ENCODE measurements at places on chromosomes 7 and 10.

DNA sequence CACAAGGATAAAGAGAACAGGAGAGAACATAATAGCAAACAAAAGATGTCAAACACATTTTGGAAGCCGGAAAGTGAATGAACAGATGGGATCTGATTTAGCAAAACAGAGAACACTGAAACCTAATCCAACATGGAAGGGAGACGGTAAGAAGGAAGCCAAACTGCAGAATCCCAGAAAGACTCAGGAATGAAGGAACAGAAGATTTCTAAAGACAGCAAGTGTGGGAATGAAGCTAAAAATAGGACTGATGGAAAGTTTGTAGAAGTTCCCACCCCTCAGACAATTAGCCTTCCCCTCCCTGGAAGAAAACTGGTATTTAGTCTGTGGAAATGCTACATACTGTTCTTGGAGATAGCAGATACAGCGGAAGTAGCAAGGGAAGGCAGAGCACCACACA, 40.8 kb downstream of the SLC16A12 start:
- DNase-seq: no peak

GRCh38 chr10:1782841-1783240, 45.5 kb upstream of the ADARB2 start:
- DNase-seq: no peak

GRCh38 chr7:1646957-1647891, 22.9 kb upstream of the ELFN1 start:
- peak; percentile 37 for DNase-seq

DNA sequence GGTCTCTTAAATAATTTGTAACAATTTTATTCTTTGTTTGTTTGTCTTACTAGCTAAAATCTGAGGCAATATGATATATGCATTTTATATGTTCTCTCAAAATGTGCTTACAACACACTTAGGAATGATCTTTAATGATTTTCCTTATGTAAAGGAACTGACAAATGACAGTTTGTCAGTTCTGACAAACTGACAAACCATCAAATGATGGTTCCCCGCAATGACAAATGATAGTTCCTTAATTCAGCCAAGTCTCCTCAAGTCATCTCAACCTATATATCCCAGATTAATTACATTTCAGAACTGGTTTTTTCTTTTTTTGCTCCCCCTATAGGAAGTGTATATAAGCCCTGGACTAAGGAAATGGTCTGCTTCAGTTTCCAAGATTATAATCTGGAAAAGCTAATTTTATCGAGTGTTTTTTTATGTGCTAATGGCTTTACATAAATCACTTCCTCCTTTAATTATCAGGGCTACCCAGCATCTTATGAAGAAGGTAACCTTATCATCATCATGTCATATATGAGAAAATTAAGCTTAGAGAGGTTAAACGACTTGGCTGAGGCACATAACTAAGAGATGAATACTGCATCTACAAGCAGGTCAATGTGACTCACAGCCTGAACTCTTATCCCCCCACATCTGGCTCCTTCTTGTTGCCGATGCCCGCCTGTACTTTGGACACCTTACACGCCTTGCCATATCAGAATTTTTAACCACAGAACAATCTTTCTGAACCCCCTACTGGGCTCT, 75.1 kb downstream of the RELN start:
- DNase-seq: no peak

- DNase-seq: no peak
Measured at GRCh38 chr7:94053532-94053931, 49.4 kb upstream of the BET1 start.

DNA sequence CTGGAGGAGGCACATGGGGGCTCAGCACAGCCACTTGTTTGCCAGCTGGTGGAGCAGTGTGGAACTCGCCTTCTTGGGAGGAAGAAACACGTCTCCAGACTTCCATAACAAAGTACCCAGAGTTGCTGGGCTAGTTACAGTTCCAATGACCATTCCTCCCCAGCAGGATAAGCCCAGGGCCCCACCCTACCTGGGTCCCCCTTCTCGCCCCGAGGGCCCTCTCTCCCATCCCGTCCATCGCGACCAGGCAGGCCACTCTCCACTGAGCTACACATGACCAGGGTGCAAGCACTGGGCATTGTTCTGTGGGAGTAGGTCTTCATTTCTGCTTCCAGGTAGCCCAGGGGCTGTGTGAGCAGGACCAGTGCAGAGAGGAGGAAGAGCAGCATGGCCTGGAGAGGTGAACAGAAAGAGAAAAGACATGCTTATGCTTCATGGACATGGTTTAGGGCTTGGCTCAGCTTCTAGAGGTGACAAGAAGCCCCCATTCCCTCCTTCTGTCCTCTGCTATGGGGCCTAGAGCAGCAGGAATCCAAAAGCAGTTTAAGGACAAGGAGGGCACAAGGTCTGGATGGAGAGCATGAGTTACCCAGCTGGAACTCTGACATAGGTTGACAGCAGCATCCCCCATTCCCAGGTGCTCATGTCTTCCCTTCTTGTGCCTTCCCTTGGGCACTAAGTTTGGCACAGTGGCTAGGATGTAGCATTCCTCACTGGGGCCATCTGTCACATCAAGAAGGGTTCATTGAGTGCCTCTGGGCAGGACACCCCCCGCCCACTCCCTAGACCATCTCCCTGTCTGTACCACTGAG, 2.4 kb downstream of the SFTPD start:
- DNase-seq: peak; percentile 35

DNA sequence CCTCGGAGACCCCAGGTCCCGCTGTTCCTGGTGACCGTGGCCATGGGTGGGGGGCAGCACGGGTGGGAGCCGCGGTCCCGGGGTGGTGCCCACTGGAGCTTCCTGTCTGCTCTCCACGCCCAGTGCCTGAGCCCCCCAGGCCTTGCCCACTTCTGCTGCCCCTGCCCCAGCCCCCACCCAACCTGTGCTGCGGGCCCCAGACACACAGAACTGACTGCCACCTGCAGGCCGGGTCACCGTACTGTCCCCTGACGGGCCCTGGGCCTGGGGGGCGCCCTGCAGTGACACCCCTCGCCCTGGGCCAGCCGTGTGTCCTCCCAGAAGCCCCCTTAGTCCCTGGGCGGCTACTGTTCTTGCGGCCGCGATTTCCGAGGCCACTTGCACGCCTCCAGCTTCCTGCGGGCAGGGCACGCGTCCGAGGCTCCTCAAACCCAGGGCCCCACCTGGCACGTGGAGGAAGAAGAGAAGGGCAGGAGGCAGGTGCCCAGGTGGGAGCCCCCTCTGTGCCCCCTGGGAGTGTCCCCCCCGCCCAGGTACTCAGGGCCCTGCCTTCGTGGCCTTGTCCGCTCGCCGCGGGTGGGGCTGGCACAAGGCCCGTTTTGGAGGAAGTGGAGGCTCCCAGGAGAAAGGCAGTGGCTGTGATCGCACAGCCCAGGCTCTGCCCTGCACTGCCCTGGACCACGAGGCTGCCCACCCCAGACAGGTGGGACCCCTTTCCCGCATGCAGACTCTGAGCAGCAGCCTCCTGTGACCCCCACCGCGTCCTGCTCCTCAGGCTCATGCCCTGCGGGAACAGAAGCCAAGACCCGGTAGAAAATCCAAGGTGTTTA, 10.4 kb downstream of the TMEM184A start:
- DNase-seq: no peak

DNA sequence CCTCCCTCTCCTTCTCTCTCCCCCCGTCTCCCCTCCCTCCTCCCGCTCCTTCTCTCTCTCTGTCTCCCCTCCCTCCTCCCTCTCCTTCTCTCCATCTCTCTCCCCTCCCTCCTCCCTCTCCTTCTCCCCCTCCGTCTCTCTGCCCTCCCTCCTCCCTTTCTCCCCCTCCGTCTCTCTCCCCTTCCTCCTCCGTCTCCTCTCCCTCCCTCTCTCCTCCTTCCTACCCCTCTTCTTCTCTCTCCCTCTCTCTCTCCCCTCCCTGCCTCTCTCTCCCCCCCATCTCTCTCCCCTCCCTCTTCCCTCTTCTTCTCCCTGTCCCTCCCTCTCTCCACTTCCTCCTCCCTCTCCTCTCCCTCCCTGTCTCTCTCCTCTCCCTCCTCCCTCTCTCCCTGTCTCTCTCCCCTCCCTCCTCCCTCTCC, 32.2 kb downstream of the AP5Z1 start:
- no peak for DNase-seq

GRCh38 chr10:8852546-8852945, 798.1 kb downstream of the GATA3 start:
- peak; percentile 55 for DNase-seq

DNA sequence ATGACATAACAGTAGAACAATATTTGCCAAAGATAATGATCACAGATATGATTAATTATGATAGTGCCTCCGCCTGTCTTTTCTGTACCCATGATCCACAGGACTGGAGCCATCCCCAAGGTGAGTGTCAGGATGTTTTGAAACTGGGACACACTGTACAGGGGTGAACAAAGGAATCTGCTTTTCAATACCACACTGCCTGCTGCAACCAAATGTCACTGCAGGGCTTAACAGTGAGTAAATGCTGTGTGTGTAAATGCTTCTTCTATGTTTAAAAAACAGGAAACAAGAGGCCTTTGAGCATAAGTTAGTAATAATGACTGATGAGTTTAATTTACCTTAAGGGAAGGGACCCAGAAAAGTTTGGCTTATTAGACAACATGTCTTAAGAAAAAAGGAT, 65.2 kb downstream of the HBP1 start:
- DNase-seq: no peak

DNA sequence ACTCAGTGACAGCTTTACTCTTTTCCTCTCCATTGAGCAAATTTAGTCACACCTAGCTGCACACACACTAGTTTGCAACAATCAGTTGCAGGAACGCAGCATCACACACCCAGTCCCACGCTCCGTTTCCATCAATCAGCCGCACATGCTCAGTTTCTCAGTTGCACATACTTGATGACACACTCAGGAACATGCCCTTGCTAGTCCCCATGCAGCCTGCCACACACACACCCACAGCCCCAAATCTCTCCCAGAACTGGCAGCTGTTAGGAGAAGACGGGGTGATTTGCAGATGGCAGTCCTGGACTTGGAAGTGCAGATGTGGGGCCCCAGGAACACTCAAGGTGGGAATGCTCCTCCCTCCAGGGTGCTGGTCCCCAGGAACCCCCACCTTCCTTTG, 7.7 kb downstream of the LBX1 start:
- no peak for DNase-seq

- DNase-seq: no peak
Measured at GRCh38 chr7:101739775-101740398, 77.5 kb upstream of the CUX1 start.

- DNase-seq: no peak
Measured at GRCh38 chr7:504221-505111, 15.2 kb downstream of the PDGFA start.

- DNase-seq: no peak
Measured at GRCh38 chr7:33893377-33893776, 12.0 kb upstream of the BMPER start.

GRCh38 chr7:118079369-118079768, 104.6 kb upstream of the LSM8 start:
- DNase-seq: no peak

- DNase-seq: no peak
Measured at GRCh38 chr10:10865303-10865702, 152.4 kb upstream of the CELF2 start.

DNA sequence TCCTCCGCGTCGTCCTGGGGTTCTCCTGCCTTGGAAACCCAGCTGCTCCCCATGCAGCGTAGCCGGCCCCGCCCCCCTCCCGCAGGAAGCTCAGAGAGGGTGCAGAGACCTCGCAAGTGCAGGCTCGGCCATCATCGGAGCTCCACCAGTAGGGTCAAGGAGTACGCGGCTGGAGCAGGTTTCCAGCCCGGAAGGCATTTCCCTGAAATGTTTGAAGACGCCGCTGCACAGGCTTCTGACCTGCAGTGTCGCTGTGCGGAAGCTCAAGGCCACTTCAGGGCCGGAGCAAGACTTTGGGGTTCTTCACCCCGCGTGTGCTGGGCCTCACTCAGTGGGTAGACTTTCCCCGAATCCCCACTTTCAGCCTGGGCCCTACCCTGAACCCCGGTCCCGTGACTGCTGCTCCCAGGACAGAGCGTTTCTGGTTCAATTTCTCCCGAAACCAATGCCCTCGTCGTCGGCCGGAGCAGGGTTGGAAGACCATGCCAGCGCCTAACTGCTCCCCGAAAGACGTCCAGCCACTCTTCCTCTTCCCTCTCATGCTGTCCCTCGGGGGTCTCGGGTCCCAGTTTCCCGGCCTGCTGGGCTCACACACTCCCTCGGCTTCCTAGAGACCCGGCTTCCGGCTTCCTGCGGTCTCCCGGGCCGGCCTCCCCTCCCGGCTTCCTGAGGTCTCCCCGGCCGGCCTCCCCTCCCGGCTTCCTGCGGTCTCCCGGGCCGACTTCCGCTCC, 52.1 kb downstream of the INSIG1 start:
- DNase-seq: peak; percentile 76

- DNase-seq: no peak
Measured at GRCh38 chr10:129844216-129844766, 119.8 kb downstream of the EBF3 start.

- DNase-seq: no peak
Measured at GRCh38 chr7:94529516-94529915, 19.9 kb downstream of the CASD1 start.

DNA sequence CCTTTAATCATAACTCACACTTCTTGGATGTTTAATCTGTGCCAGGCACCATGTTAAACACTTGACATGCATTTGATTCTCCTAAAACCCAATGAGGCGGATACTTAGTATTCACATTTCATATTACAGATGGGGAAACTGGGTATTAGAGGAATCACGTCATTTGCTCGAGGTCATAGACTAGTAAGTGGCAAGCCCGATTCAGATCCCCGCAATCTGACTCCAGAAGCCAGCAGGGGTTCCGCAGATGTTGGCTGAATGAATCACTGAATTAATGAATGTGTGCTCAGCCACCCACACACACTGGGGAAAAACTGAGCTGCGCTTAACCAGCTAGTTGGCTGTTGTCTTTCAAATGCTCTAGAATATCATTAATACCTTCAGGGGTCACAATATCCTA, 22.5 kb upstream of the ENO4 start:
- peak; percentile 60 for DNase-seq

DNA sequence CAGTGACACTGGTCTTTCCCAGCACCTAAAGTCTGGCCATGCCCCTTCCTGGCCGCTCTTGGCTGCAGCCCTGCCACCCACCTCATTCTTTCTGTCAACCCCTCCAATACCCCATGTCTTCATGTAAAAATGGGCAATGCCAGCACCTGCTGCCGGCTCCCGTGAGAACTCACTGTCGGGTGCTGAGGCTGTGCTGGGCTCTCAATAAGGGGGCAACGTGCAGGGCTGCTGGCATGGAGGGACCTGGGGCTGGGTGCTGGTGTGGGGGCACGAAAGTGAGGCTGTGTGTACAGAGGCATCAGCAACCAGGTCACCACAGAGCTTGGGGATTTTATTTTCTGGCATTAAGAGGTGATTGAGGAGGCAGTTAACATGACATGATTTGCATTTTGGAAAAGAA, 65.3 kb downstream of the ALOX5 start:
- DNase-seq: peak; percentile 38

- DNase-seq: no peak
Measured at GRCh38 chr10:492836-493235, 196.6 kb downstream of the DIP2C start.

DNA sequence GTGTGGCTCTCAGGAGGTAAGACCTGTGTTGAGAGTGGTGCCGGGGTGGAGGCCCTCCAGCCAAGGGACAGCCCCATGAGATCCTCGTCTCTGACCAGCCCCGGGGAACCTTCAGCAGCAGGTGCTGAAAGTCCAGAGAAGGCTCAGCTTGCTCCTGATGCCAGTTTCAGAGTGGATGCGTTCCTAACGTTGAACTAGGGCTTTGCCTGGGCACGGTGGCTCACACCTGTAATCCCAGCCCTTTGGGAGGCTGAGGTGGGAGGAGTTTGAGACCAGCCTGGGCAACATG, 45.7 kb downstream of the BAIAP2L1 start:
- no peak for DNase-seq
